ENCODE measurements at places on chromosomes 4 and X. TPM values are rescaled to one million over a fixed set of nuclear protein-coding genes. Genes with fewer than 3 reads are reported as not detected.
A peak's percentile ranks its signal among the peaks of the same experiment; 100 is the strongest.

GRCh38 chr4:127698789-127699200 is 31.4 kb upstream of the SLC25A31 start:
- no peak for DNase-seq

DNA sequence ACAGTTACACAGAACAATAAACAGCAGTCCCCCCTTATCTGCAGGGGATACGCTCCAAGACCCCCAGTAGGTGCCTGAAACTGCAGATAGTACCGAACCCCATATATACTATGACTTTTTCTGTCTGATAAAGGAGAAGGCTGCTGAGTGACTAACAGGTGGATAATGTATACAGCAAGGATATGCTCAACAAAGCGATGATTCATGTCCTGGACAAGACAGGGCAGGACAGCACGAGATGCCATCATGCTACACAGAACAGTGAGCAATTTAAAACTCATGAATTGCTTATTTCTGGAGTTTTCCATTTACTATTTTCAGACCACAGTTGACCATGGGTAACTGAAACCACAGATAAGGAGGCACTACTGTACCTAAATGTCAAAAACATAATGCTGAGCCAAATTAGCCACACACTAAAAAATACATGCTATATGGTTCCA is 76.1 kb downstream of the MANBA start:
- no peak for DNase-seq

DNA sequence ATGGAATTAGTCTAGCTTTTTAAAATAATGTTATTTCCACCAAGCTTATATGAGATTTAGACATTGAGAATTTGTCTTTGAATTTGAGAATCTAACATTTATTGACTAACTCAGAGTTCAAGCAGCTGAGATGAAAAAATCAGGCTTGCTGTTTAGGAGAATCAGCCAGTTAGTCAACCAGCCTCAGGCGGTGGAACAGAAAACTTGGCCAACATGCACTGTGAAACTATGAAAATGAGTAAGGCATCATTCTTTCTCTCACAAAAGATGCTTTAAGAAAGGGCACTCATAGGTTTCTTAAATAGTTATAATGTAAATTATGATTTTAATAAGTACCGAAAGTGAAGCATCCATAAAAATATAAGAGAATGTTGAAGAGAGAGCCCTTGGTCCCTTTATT is 84.2 kb downstream of the NFKB1 start:
- no peak for DNase-seq

DNA sequence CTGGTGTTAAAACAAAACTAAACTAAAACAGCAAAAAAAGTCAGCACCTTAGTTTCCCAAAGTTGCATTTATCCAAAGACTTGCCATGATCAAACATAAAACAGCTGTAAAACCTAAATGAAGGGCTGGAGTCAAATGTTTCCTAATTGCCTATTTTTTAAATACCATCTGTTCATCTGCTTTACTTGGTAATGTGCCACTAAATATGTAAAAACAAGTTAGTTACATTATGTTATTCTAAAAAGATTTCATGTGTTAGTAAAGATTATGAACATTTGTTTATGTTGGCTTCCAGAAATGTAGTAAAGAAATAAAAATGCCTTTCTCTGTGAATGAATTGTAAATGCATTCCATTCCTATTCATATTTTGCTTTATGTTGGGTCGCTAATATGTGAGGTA is 977.8 kb downstream of the FSTL5 start:
- DNase-seq = no peak

DNA sequence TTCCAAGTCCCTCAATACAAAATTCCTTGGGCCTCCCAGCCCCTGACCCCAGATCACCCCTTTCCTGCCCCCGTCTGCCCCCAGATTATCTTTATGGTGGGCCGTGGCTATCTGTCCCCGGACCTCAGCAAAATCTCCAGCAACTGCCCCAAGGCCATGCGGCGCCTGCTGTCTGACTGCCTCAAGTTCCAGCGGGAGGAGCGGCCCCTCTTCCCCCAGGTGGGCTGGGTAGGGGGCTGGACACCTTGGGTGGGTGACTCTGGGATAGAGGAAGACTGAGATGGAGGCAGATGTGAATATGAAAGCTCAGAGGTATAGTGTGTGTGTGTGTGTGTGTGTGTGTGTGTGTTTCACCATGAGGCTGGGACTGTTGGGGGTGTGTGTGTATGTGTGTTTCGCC is 9.8 kb downstream of the ARAF start:
- no peak for DNase-seq

- peak; percentile 93 for DNase-seq
Measured at GRCh38 chr4:25913056-25913850, 767 bp upstream of the SMIM20 start.

Gene AMTN
- not detected for polyA plus RNA-seq
